Hematopoietic multipotent progenitor cell treated with erythropoietin and hydrocortisone succinate and interleukin-3 and kit ligand, for 8 days (in vitro differentiated cells): ENCODE measurements at places on chromosomes 2 and 18.

GRCh38 chr18:27130065-27130630 lies 55.0 kb downstream of the CHST9 start:
- DNase-seq: no peak

DNA sequence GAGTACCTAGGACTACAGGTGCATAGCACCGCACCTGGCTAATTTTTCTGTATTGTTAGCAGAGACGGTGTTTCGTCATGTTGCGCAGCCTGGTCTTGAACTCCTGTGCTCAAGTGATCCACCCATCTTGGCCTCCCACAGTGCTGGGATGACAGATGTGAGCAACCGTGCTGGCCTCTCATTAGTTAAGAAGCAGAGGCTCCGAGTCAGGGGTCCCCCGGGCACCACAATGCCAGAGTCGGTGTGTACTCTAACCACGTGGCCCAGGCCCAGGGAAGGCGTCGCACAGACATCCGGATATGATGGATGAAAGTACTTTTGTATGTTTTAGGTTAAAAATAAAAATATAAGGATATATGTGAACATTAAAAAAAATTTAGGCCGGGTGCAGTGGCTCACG lies 28.3 kb upstream of the HPCAL1 start:
- DNase-seq: no peak

- DNase-seq: no peak
These were observed 54.7 kb downstream of the MYO1B start for GRCh38 chr2:191299866-191300265.

DNA sequence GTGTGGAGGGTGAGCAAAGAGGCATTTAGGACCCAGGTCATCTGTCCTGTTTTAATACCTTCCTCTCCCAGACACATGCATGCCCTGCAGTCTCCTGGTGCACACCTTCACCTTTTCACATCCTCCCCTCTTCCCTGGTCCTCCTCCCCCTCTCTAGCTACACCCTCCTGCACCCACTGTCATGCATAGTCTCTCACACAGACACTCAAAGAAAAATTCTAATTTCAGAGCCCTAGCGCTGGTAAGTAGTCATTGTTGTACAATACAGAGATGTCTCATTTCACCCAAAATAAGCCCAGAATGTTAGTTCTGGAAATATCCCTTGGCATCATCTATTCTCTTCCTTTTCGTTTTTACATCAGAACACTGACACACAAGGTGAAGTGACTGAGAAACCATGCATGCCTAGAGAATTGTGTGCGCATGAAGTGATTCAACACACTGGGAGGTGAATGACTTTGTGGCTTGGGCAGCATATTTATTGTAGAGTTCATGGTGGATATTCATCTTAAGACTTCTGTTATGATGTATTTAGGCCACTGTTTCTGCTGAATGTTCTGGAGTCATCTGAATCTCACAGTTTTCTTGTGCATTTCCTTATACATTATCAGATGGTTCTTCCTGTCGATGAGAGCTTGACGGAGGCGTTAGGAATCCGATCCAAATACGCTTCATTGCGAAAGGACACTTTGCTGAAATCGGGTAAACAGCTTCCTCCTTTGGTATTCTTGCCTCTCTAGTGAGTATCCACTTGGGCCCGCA lies 69.9 kb downstream of the COA5 start:
- DNase-seq: no peak

- DNase-seq: no peak
These were observed 91.2 kb downstream of the TWIST2 start for GRCh38 chr2:238939074-238939473.
